Activated CD8-positive, alpha-beta T cell treated with anti-CD3 and anti-CD28 coated beads, Interleukin-2, amount 10 ng/mL, durations not matched to agents 7 days and 5 days (primary cell): ENCODE measurements at places on chromosomes 6 and 20. TPM values are rescaled to one million over a fixed set of nuclear protein-coding genes. Genes with fewer than 3 reads are reported as not detected.
A peak's percentile ranks its signal among the peaks of the same experiment; 100 is the strongest.

GRCh38 chr6:56019973-56020372 is 144.6 kb upstream of the BMP5 start:
- DNase-seq = no peak

DNA sequence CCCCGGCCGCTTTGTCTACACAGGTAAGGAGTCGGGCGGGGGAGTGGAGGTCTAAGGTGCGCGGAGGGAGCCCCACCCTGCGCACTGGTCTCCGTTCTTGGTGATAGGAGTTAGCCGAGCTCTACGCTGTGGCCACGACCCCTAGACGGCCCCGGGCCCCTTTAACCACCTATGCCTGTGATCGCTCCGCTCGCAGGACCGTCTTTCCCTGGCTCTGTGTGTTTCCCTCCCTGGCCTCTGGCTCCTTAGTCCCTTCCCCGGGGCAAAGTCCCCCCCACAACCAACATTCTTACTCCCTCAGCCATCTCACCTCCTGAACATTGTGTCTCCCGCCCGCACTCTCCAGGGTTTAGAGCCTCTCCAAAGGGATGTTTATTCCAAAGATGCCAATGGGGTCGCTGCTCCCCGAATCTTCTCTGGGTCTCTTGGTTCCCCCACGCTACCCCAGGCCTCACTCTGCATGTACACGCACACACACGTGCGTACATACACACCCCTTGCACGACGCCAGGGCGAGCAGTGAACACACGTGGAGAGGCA is 50.4 kb downstream of the CPXM1 start:
- no peak for DNase-seq

GRCh38 chr20:63463400-63464288 is 8.8 kb downstream of the KCNQ2 start:
- no peak for DNase-seq

GRCh38 chr6:47535316-47536225 is 58.0 kb downstream of the CD2AP start:
- no peak for DNase-seq

DNA sequence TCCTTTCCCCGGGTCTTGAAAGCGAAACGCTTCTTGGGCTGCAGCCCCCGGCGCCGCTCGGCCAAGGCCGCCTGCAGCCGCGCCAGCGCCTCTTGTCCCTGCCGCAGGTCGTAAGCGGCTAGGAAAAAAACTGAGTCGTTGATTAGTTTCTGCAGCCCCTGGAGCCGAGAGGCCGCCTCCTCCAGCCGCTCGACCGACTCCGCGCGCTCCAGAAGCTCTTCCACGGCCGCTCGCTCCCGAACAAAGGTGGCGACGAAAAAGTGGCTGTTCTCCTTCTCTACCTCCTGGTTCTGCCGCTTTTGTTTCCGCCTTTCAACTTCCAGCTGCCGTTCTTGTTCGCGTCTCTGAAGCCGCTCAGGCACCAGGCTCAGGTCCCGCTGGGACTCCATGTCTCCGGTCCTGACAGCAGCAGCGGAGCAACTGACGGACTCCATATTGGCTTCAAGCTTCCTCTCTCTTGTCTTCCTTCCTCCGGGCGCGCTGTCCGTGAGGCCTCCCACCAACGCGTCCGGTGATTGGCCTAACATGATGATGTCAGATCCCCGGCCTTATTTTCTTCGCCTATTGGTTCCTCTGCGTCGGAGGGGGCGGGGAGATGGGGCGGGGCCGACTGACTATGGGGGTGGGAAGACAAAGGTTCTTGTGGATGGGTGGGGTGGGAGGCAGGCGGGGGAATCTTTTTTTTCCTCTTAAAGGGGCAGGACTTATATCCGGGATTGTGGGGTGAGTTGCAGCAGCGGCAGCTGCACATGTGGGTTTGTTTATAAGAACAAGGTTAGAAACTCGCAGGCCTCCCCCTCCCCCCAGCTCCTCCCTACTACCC is at the start of gene TBCC:
Gene TBCC (minus strand): TSS at position 464 of the 823 bp plus-strand sequence. CDS start 30 bp downstream, at position 434.
- DNase-seq = peak; percentile 97

- no peak for DNase-seq
Measured at GRCh38 chr20:33162753-33163152, 5.2 kb upstream of the BPIFA2 start.

DNA sequence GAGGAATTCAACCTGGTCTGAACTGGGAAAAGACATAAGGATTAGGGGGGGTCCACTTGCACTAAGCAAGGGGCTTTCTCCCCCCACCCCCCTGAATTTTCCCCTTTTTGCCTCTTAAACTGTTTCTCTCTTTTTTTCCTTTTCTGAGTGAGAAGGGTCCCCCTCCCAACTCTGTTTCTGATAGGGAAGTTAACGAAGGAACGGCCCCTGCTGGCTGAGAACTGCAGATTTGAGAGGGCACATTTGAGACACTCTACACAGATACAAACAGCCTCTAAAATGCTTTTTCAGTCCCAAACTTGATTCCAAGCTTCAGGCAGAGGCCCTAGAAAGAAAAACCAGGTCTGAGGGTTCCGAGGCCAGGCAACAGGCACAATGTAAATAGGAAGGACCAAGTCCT is 91.7 kb downstream of the JARID2 start:
- DNase-seq = no peak

- peak; percentile 27 for DNase-seq
Measured at GRCh38 chr6:138944412-138944811, 43.6 kb downstream of the REPS1 start.

- DNase-seq = no peak
Measured at GRCh38 chr20:1196634-1197033, 6.6 kb upstream of the C20orf202 start.

GRCh38 chr20:57435498-57436222 is 44.5 kb downstream of the RBM38 start:
- DNase-seq = peak; percentile 53

DNA sequence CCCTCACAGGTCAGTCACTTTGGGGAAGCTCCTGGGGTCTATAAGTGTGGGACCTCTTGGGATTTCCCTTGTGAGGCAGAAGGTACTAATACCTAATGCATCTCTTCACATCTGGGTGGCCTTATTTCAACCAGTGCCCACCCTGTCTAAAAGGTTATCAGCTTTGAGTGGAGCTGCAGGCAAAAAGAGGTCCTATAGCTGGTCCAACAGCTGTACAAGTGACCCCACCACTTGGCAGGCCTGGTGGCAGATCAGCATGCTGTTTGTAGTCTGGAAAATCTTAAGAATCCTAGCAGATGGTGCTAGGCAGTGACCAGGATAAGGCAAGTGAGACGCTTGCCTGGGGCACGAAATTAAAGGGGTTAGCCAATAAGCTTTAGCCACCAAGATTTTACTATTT is 51.6 kb upstream of the GTSF1L start:
- DNase-seq = no peak

- DNase-seq = no peak
Measured at GRCh38 chr6:100833972-100834574, 47.1 kb downstream of the ASCC3 start.

DNA sequence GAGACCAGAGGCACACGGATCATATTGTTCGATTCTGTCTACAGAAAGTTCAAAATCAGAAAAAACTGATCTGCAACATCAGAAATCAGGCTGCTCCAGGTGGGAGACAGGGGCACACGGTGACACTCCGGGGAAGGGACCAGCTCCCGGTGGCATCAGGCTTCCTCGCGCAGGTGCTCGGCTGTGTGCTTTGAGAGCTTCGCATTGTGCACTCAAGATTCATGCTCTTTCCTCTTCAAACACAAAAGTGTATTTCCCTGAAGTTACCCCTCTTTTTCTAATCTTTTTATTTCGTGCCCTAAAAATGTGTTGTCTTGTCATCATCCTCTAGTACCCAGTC is 108.1 kb downstream of the DLL1 start:
- peak; percentile 5 for DNase-seq

DNA sequence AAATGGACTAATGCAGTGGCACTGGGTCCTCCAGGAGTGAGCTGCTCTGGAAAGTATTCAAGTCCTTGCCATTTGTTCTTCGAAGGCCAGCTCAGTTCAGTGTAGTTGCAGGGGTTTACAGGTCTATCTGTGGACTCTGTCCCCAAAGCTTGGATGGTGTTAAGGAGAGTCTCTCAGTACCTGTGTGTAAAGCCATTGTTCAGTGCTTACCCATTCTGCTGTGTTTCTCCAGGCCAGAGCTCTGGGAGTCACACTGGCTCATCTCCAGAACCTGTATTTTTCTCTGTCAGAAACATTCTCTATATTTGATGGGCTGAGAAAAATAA is 66.6 kb downstream of the DTD1 start:
- no peak for DNase-seq

GRCh38 chr6:106858653-106859092 is 115.9 kb downstream of the CD24 start:
- no peak for DNase-seq

- no peak for DNase-seq
Measured at GRCh38 chr6:2378046-2378657, 132.7 kb upstream of the GMDS start.

DNA sequence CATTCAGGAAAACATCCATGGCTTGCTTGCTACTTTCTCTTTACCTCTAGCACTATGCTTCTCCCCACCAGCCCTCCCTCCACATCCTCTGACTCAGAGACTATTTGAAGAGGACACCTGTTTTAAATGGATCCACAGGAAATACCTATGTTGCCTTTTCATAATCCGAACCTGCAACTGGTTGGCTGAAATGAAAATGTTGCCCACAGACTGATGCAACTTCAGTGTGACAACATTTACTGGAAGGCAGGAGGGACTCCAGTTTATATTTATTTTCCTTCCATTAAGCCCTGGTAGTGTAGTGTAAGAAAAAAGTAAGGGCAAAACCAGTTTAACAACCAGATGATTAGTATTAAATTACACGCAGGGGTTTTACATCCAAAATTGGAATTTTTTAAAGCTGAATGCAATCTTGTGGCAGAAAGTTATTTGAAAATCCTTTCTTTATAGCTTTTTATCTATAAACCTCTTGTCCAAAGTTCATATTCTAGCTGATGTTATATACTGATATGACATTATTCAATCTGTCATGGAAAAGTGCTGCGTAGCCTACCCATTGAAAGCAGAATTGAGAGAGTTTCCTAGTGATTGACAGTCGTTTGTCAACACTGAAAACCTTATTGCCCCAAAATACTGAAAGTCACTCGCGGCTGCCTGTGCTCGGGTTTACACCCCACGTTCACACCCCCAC is 881 bp upstream of the AIG1 start:
- DNase-seq = peak; percentile 56

GRCh38 chr6:70520575-70520974 is 46.2 kb upstream of the SDHAF4 start:
- peak; percentile 33 for DNase-seq

- DNase-seq = no peak
Measured at GRCh38 chr6:11413117-11413687, 124.3 kb upstream of the TMEM170B start.

GRCh38 chr6:131807644-131808459 is at the start of gene ENPP1:
TSS of gene ENPP1 (plus strand) at chr6:131808020. CDS start at chr6:131808036, 16 bp downstream.
- DNase-seq = peak; percentile 64

GRCh38 chr6:4777394-4777935 is 1.3 kb downstream of the CDYL start:
- DNase-seq = no peak

The MICB gene
- 49.0 TPM for total RNA-seq

The TCP11 gene
- not detected for total RNA-seq

The LHFPL5 gene
- not detected for total RNA-seq

The RHAG gene
- not detected for total RNA-seq

The B3GAT2 gene
- 0.05 TPM for total RNA-seq

The LST1 gene
- 139 TPM for total RNA-seq

The VEGFA gene
- 37.9 TPM for total RNA-seq

The TBXT gene
- not detected for total RNA-seq
